ENCODE measurements at places on chromosomes 11 and 22.

GRCh38 chr22:41491374-41492100 is 22.6 kb downstream of the ACO2 start:
- no peak for DNase-seq

GRCh38 chr11:75311858-75312288 is 39.6 kb downstream of the ARRB1 start:
- no peak for DNase-seq

DNA sequence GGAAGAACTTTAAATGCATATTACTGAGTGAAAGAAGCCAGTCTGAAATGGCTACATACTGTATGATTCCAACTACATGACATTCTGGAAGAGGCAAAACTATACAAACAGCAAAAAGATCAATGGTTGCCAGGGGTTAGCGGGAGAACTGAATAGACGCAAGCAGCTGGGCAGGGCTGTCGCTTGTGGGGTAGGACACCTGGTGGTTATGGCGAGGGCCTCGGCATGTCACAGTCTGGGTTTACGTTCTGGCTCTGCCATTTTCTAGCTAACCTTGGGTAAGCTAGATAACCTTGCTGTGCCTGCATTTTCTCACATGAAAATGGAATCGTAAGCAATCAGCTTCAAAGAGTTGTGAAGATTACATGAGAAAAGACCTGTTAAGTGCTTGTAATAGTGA is 55.2 kb upstream of the SYT13 start:
- no peak for DNase-seq

- DNase-seq, result no peak
These were observed 1455.3 kb downstream of the BRD1 start for GRCh38 chr22:48372390-48372789.

- DNase-seq, result no peak
These were observed at the start of gene PLAAT2 for GRCh38 chr11:63563201-63564055. Gene PLAAT2, minus strand, starts transcription at chr11:63563379. Its CDS starts 55 bp downstream, at chr11:63563324.
